ENCODE measurements at places on chromosomes 11 and 22.

DNA sequence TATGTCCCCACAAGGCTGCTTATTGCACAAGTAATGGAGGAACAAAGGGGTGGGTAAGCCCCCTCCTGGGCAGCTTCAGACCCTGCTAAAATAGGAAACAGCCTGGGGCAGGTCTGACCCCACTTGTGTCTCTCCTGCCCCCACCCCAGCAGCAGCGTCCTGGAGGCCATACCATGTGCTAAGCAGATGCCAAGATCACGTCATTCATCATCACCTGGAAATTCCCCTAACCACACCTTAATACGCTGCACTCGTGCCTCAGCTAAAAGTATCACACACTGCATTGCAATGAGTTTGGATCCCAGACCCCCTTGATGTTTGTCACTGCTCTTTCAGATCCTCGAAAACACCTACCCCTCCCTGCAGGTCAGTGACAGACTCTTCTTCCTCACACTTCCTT, 27.8 kb upstream of the GGTLC2 start:
- DNase-seq: peak; percentile 8

DNA sequence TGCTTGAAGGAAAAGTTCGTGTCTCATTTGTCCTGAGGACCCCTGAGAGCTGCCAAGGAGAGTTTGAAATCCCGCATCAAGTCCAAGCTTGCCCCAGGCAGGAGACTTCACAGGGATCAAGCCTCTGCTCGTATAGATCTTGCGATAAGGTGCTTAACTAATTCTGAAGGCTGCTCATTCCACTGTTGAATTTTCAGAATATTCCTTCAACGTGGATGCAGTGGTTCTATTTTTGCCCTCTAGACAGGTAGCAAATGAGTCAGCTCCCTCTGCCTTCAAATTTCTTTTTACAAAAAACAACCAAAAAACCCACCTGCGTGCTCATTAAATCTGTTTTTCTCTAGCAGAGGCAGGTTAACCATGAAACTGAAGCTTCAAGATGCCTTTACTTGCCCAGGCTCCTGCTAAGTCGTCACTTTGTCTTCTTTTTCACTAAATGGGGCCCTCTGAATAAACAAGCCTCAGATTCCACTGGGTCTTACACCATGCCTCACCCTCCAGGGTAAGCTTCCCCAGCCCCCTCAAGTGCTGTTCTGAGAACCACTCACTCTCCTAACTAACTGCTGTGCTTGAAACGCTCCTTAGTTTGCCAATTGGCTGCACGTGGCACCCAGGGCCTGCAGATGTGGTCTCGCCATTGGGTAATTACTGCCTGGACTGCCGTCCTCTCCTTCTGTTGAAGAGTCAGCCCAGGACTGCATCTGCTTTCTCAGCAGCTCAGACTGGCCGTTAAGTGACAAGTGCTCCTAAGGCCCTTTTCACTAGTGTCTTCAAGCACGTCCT, 105.0 kb downstream of the TRPC6 start:
- no peak for DNase-seq

- DNase-seq: no peak
These were observed 187.8 kb upstream of the ISX start for GRCh38 chr22:34878171-34878570.

DNA sequence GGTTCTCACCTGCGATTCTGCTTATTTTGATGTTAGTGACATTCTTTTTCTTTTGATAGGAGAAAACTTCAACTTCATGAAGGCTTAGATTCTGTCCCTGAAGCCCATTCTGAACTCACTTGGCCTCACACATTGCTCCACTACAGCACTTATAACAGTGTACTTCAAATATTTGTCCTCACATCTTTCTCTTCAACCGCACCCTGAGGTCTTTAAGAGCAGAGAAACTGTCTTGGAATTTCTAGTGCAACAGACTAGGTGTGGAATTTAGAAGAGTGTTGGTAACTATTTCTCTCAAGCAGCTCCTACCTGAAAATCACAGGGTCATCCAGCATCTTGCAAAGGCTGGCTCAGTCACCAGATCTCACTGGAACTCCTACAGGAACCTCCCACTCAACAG, 7.8 kb downstream of the MRGPRX3 start:
- DNase-seq: no peak

- no peak for DNase-seq
These were observed 266.0 kb upstream of the NARS2 start for GRCh38 chr11:78840623-78841022.

DNA sequence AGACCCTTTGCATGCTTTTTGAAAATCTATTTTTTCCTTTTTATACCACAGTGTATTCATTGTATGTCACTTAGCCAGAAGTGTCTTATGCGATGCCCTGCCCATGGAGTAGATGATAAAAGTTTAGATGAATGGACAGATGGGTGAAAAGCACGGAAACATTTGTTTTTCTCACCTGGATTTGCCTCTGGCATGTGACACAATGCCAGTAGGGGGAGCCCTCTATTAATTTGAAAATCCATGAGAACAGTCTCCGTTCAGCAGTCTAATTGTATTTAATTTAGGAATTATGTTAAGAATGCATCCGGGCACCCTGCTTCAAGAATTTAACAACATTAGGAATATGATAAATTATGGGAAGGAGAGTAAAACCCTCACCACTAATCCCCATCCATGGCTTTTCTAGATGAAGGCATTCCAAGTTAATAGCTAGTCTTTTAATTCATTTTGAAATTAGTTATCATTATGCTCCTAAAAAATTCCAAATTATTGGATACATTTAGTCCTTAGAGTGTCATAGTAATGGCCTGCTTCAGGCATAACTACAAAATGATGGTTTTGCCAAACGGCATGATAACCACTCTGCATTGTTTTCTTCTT, 55.3 kb upstream of the ALKBH3 start:
- DNase-seq: no peak

GRCh38 chr11:44374001-44374400, 64.1 kb upstream of the ALX4 start:
- DNase-seq: no peak

DNA sequence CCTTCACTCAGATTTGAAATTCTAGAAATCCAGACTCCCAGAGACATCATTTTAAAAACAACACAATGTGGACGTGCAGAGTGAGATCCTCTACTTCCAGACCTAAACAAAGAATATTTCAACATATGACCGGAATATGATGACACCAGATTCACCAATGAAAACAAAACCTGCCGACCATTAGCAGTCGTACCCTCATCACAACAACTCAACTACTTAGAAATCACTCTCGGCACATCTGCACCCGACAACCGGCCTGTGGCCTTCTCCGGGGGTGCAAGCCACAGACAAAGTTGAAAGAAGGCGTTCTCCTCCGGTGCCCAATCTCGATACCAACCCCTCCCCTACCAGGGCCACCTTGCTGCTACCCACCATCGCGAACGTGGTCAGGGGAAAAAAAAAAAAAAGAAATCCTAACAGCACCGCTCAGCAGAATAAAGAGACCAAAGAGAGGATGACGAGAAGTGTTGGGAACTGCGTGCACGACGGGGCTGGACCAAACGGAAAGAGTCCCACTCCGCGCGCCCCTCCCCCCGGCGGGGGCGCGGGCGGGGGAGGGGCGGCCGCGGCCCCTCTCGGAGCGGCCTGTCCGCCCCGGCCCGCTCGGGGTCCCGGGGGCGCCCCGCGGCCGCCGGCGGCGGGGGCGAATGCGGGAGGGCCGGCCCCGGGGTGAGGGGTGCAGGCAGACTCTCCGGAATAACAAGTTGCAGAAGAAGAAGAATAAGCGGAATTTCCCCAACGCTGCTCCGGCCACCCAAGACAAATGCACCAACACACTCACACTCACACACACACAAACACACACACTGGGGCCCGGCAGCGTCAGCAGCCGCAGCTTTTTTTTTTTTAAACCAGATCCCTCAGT, 1.7 kb downstream of the PHF21A start:
- DNase-seq: peak; percentile 53

GRCh38 chr11:1948389-1948788, 1.3 kb downstream of the MRPL23 start:
- no peak for DNase-seq
